ENCODE measurements at places on chromosomes 4 and X.

DNA sequence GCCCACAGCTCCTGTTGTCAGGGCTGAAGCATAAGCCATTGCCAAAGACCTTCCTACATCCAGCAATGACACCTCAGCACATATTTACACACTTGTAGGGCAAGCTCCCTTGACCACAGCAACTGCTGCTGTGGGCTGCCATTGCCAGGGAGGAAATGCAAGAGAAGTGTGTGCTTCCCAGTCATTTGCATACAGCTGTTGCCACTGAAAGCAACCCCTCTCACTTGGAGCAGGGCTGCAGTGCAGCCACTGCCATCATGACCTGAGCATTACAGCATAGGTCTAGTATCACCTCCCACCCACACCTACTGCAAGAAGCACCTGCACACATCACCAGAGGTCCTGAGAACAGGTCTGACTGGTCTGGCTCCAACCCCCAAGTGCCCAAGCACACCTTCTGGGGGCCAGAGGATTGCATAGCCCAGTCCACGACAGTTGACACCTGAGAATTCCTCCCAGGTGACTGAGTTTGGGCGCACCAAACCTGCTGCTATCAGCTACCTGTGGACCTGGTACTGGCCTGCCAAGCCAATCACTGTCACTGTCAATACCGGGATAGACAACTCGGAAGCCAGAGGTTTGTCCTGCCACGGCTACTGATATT lies 636.5 kb upstream of the SLIT2 start:
- no peak for DNase-seq

DNA sequence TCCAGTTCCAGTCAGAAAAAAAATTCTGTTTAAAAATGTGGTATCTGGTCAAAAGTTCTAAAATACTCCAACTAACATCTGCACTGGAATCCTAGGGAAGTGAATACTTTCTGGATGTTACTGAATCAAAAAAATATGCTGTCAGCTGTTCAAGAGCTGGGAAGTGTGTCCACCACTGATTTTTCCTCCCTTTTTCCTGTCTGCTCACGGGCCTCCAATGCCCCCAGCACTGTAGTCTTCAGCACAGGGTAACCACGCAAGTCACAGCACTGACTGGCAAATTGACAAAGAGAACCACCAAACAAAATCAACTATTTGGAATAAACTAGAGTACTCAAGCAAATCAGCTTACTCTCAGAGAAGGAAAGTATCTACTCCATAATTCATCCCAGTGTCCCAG lies 9.9 kb downstream of the VEGFC start:
- DNase-seq, result no peak

DNA sequence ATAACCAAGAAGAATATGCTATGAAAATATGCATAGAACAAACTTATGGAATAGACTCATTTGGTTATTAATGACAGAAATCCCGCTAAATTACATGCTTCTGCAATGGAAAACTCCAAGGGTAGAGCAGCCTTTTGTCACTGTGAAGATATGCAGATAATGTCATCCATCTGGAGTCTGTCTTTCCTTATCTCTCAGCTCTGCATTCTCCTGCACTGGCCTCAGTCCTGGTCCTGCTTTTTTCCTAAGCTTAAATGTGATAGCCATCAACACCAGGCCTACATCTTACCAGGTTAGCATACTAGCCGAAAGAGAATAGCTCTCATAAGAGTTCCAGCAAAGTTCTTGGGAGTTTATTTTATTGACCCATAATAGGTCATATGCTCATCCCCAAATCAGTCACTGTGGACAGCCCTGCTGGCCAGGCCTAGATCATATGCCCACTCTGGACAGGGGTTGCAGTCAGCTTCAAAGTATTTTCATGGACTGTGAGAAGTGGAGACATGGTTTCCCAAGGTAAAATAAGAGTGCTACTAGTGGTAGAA lies 86.5 kb upstream of the LEF1 start:
- no peak for DNase-seq

DNA sequence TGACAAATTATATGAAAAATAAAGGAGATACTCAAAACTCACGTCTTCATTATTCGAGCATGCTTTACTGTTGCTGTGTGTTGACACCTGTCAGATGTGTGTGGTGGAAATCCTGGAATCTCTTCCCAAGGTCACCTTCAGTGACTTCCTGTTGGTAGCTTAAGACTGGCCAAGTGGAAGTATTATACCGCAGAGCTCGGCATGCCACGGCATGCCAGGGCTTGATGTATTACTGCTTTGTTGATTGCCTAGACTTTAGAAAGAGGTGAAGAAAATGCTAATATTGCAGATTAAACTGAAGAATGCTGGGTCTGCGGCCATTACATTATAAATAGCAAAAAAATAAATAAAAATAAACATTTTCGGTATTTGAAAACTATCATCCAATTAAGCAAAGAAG lies 4.6 kb downstream of the TREX2 start:
- no peak for DNase-seq

GRCh38 chrX:65932173-65933084 lies 107.5 kb downstream of the VSIG4 start:
- no peak for DNase-seq

DNA sequence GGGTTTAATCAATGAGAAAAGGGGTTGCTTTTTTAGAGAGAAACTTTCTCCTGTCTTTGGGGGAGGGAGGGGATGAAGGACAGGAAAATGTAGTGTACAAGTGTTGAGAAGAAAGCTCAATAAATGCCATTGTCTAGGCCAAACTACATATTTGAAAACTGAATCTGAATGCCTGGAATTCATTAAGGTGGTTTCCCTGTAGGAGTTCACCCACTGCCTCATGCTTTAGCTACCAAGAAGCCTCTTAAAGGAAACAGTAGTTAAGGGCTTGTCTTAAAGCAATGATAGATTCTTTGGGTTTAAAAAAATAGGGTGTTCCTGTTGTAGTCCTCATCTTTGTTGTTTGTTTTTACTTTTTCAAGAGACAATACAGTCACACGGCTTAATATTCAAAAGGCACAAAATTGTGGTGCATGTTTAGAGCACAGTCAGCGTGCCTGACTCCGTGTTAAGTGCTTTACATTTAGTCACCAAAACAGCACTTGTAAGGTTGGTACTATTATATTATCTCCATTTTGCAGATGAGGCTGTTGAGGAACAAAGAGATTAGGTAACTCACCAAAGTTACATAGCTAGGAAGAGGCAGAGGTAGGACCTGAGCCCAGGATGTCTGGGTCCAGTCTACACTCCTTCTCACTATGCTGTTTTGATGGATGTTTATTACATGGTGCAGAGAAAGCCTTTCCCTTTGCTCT lies 46.0 kb downstream of the FNIP2 start:
- no peak for DNase-seq

- DNase-seq, result no peak
Observed at GRCh38 chr4:40187386-40187906, 9.4 kb upstream of the RHOH start.

DNA sequence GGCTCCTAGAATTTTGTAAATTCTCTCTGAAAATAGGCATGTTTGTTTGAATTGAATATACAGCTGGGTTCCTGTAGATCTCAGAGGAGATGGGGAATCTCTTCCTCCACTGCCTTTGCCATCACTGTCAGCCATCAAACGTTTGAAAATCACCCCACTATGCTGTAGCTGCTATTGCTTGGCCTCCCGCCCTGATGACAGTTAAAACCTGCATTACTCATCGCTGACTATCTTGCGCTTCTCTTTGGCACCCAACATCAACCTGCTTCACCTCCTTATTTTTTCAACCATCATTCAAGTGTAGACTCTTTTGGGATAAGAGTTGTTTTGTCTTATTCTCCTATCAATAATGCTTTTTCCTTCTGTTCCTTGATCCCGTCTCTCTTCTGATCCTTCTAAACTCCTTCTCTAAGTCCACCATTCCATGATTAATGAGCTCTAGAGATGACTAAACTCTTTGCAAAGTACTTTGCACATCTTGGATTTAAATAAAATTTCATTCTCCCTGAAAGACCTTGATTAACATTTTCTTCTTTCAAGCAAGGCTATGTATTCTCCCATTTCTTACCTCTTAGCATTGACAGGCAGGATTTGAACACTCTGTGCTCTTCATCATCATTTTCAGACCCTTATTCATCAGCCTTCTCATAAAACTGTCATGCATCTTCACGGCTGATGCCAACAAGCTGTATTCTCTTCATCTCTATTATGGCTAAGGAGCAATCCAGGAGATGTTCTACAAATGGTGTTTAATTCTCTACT lies 133.0 kb downstream of the SNCA start:
- DNase-seq, result no peak

- no peak for DNase-seq
Observed at GRCh38 chr4:158032733-158033415, 140.0 kb downstream of the GASK1B start.

- no peak for DNase-seq
Observed at GRCh38 chr4:86918539-86919072, 16.2 kb upstream of the AFF1 start.

- DNase-seq, result no peak
Observed at GRCh38 chrX:12779534-12779933, 11.7 kb upstream of the PRPS2 start.

DNA sequence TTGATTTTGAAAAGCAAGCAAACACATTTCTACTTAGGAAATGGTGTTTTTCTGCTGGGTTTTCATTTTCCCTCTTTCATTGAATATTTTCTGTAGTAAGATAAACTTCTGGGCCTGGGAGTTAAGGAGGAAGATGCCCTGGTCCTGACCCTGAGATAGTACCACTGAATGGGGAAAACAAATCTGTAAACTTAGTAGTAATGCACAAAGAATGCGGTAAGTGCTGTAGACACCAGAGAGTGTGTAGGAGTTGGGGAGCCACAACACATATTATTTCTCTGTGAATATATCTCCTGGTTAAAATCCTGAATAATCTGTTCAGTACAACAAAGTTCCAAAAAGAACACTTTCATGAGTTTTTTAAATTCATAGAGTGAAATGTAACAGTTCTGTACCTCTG lies 178.3 kb downstream of the MAPK10 start:
- DNase-seq, result no peak

GRCh38 chr4:43732829-43733426 lies 715.7 kb downstream of the KCTD8 start:
- no peak for DNase-seq

DNA sequence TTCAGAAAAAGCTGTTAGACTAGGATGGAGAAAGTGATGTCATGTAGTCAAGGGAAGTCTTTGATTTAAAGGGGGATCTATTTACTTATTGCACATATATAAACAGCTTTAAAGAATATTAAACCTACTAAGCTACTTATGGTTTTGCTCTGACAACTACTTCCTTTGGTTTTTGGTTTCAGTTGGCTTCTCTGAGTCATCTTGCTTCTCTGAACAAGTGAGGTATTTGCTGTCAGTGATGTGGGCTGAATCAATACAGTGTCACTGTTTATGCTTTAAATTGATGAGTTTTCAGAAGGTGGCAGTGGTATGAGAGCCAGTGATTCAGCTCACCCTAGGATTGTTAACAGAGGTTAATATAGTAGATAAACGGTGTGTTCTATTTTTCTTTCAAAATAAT lies 75.1 kb downstream of the CEP44 start:
- no peak for DNase-seq

- no peak for DNase-seq
Observed at GRCh38 chr4:6734165-6734786, 18.3 kb downstream of the BLOC1S4 start.

GRCh38 chr4:174398728-174399127 lies 115.0 kb downstream of the CEP44 start:
- DNase-seq, result no peak

- no peak for DNase-seq
Observed at GRCh38 chr4:41209187-41209586, 5.2 kb downstream of the APBB2 start.
